ENCODE measurements at places on chromosomes 3 and 15.

GRCh38 chr3:130389743-130390478 lies 44.4 kb downstream of the COL6A5 start:
- DNase-seq, result no peak

DNA sequence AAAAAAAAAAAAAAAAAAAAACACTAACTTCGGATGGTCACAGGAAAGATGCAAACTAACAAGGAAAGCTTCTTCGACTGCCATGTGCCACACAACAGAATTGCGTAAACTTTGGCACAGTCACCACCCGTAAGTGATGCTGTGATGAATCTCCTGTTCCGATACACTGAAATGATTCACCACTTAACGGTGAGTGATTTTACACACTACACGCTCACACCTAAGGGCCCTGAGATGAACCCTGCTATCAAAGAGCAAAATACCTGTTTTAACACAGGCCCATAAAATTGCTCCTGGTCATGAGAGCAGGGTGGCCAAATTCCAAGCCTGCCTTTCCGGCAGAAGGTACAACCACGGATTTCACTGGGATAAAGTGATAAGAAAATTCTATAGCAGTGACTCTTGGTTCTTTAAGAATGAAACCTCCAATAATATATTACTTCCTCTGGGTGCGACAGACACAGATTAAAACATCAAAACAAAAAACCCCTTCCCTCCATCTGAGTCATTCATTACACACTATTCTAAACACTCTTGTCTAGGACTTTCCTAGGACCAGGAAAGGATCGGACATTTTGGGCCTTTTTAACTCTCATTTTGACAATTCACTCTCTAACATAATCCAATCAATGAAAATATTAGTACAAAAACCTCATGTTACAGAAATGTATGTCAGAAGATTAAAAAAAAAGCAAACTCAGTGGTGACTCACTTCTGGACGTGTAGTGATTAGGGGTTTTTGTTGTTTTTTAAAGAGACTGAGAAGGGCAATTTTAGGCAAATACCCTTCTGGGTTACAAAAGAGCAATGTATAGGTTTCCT lies 28.3 kb downstream of the LRIG1 start:
- peak; percentile 68 for DNase-seq

DNA sequence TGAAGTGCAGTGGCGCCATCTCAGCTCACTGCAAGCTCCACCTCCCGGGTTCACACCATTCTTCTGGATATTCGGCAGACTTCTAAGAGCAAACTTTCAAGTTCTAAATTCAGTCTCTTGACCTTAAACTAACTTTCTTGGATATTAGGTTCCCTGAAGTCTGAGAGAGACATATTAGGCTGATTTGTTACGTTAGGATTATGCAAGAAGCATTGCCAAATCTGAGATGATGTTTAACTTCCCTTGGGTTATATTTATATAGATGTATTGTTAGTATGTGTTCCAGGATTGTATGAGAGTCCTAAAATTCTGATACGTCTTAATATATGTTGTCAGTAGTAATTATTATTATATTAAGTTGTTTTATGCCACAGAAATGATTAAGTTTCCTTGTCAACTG lies 80.1 kb downstream of the SLC6A1 start:
- DNase-seq, result no peak

GRCh38 chr15:39115379-39116057 lies 465.4 kb upstream of the THBS1 start:
- DNase-seq, result no peak
